Tibial artery (tissue), 4 donors: ENCODE measurements at places on chromosomes 1 and 21.

DNA sequence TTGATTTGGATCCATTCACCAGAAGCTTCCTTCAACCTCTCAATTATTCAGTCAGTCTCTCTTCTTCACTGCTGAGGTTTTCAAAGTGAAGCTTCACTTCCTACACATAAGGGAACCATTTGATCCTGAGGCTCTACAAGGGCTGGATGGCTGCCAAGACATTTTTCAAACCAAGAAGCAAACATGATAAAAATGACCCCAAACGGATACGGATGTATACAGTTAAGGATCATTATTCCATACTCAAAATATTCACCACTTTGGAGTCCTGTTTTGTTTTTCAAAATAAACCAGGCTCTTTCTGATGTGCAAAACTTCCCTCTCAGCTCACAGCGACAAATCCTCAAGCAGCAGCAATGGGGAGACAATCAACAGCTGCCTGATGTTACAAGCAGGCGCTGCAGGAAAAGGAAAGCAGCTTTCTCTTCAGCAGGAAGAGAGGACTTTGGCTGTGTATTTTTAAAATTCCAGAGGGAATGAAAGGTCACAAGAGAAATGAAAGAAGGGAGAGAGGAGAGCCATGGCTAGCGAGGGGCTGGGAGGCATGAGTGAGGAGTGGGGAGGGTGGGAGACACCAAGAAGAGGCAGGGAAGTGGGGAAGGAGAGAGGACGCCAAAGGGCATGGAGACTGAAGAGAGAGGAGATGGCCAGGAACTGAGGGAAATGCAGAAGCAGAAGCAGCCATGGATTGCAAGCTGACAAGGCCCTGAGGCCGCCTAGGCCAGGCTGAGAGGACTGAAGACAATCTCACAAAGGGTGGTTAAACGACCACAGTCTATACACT, 145.4 kb downstream of the SLC45A1 start:
- DNase-seq: peak; percentile 38

DNA sequence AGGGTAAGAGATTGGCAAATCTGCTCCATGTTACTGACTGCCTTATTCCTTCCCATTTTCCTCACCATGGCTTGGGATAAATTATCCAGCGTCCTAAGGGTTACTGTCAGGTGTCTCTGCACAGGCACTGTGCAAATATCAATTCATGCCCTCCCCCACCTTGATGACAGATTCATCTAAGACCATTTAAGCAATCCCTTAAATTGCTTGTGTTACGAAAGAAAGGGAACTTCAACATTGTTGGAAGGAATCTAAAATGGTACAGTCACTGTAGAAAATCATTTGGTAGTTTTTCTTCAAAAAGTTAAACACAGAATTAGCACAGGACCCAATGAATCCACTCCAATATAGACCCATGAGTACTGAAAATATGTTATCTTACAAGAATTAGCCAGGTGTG, 17.6 kb upstream of the MTARC2 start:
- DNase-seq: no peak

DNA sequence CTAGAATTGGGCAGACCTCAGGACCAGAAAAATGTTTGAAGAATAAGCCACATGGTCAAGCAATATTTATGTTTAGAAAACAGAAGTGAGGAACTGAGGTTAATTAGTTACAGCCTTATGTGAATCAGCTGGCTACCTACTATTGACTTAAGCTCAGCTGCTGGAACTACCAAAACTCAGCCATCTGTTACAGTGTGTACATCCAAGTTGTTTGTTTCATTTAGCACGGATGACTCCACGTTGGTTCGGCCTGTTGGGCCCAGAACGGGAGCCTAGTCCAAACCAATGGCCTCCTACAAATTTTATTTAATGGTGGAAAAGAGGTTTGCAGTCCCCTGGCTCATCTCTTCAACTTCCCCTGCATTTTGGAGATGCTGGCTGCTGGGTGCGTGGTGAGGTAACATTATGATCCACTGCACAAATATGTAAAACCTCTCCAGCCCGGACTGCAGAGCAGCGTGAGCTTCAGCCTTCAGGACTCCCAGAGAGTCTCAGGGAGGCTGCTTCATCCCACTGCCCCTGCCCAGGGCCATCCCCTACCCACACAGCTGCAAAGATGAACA, 143.4 kb downstream of the ZZZ3 start:
- DNase-seq: peak; percentile 47

DNA sequence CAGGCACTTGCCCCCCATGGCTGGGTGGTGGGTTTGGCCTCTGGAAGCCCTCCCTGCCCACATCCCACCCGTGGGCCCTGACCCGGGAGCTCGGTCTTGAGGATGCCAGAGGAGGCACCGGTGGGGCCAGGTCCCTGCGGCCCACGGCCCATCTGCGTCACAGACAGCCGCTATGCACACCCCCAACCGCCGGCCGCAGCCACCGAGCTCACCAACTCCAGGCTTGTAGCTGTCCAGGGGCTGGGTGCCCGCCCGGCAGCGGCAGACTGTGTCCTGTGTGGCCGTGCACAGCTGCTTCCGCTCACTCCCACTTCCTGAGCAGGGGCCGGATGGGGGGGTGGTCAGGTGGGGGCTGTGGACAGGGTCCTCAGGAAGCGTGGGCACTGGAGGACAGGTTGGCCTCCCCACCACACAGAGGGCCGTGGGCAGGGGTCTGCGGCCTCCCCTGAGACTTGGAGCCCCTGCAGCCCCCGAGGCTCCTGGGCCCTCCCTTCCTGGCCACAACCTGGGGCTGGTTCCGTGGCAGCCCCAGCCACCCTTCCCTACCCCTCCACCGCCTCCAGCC, 1.1 kb downstream of the TNFRSF4 start:
- no peak for DNase-seq

GRCh38 chr1:68271596-68271995, 39.3 kb upstream of the WLS start:
- no peak for DNase-seq

- no peak for DNase-seq
Measured at GRCh38 chr1:4877426-4877825, 223.0 kb downstream of the AJAP1 start.

DNA sequence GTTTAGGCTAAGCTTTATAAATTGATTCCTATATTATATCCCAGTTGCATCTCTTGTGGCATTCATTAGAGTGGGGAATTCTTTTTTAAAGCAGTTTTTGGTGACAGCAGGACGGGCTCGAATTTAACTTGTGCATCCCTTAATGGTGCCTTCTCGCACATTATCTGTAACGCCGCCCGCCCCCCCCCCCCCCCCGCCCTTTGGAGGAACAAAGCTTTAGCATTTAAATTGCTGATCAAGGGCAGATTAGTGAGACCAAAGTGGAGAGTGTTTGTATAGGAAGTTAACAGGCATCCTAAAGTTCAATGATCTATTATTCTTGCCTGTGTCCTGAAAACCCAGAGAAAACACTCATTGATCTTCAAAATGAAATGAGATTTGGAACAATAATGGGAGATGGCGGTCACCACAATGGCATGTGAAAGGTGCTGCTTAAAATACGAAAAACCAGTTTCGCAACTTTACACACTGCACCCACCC, 2.2 kb downstream of the LMO4 start:
- no peak for DNase-seq

- DNase-seq: no peak
Measured at GRCh38 chr1:14403961-14404645, 194.4 kb upstream of the KAZN start.

DNA sequence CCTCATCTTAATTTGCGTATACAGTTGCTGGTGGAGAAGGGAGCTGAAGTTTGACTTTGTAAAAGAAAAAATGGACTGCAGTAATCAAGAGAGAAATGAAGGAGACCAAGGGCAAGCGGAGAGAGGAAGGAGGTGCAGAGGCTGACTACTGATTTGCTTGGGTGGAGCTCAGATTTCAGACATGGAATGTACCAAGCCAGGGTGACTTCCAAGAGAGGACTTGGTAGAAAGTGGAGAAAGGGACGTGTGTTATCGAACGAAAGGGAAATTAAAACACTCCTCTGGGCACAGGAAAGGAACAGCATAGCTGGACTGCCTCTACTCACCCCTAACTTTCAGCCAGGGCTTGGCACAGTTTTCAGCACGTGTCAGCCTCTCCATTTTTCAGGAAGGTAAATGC, 15.1 kb upstream of the HEATR1 start:
- no peak for DNase-seq

GRCh38 chr1:23381233-23381885, 11.7 kb upstream of the ZNF436 start:
- no peak for DNase-seq

- peak; percentile 37 for DNase-seq
Measured at GRCh38 chr1:225757927-225758656, 19.5 kb upstream of the SRP9 start.

- DNase-seq: no peak
Measured at GRCh38 chr1:248404024-248404423, 1.2 kb downstream of the OR2T1 start.

DNA sequence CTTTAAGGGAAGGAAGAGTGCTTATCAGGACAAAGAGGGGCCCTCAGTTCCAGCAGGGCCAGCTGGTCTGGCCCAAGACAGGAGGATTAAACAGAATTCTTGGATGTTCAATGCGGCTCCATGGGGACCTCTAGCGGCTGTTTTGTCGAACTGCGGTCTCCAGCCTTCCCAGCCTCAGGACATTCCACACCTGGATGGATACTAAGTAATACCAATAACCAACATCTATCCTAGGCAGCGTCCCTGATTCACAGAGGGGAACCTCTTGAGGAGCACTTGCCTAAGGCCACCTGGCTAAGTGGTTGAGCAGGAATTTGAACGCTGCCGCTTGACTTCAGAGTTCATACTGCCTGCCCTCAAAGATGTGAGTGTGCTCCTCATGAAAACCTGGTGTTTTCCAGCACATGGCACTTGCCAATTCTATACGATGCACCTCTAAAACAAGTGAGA, 15.5 kb upstream of the CD247 start:
- no peak for DNase-seq
